NCI-H1436 (cell line): ENCODE measurements at places on chromosomes 12 and 14.

- no peak for DNase-seq
These were observed 107.7 kb downstream of the ARF6 start for GRCh38 chr14:50000380-50001150.

- DNase-seq = no peak
These were observed 398.8 kb upstream of the RGS6 start for GRCh38 chr14:71533390-71533789.

DNA sequence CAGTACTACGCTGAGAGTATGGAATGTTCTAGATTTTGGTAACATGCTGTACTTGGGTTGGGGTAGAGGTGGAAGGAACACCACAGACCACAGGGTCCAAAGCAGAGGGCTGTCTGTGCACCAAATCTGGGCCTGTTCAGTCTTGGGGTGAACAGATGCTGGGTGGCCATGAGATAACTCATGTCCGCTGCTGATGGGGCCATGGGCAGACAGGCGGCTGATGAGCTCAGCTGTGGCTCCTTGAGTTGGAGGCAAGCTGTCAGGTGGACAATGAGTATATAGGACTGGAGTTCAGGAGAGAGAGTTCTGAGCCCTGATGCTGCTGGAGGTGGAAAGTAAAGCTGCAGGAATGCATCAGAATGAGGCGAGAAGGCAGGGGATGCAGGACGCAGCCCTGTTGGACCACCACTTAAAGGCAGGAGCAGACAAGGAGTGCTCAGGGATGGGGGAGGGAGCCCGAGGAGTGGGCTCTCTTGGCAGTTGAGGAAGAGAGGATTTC is 6.2 kb downstream of the SMIM41 start:
- no peak for DNase-seq

- DNase-seq = no peak
These were observed 121.3 kb downstream of the KCNMB4 start for GRCh38 chr12:70487440-70487839.

GRCh38 chr12:101570047-101570446 is 24.7 kb upstream of the MYBPC1 start:
- no peak for DNase-seq

- no peak for DNase-seq
These were observed 58.4 kb downstream of the IGF1 start for GRCh38 chr12:102421802-102422583.

DNA sequence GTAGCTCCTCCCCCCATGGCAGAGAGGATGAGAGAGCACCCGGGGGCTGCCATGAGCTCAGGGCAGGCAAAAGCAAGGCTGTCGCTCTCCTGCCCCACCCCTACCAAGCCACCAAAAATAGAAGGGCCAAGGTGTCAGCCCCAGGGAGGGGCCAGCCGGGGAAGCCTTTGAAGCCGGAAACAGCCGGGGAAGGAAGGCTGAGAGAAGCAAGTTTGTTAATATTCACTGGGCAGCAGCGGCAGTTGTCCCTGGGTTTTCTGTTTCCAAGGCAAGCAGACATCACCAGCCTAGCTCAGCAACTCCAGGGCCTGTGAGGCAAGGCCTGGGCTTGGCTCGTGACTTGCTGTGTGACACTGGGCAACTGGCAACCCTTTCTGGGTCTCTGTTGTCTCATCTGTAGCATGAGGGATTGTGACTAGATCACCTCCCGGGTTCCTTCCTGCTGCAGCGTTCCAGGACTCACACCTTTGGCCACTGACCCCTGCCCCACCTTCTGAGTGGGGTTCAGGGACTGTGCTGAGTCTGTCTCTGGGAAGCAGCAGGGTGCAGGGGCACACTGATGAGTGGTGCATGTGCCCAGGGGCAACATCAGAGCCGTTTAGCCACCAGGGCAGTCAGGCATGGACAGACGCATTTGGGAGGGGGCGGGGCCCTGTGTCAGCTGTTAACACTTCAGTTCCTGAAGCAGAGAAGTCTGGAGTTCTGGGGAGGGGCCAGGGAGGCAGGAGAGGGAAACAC is 24.3 kb downstream of the SYNDIG1L start:
- no peak for DNase-seq

GRCh38 chr12:116423094-116423493 is 136.1 kb upstream of the MAP1LC3B2 start:
- DNase-seq = no peak

DNA sequence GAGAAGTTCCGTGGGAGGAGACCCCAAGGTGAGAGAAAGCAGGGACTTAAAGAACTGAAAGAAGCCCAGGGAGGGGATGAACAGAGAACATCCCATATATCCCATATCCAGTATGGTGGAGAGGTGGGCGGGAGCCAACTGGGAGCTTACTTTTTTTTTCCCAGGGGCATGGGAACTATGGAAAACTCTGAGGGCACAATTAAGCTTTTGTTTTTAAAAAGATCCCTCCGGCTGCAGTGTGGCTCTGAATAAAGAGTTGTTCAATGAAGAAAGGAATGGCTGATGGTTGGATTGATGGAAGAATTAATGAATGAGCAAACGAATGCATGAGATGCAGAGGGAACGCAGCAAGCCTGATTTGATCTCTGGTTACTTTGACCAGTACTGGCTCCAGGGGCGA is 12.6 kb downstream of the NTF3 start:
- DNase-seq = no peak

DNA sequence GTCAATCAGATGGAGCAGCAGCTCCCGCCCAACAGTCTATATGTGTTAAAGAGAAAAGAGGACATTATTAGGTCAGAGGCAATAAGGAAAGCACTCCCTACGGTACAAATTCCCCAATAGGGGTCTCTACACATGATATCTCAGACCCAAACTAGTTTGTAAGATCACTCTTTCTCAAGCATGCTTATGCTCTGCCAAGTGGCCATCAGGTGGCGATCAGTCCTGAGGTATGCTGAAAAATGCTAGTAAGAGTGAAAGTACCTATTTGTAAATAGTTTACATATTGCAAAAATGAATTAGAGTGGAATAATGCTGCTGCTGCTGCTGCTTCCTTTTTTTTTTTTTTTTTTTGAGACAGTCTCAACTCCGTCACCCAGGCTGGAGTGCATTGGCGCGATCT is 61.0 kb downstream of the CPM start:
- no peak for DNase-seq

- no peak for DNase-seq
These were observed 115.0 kb downstream of the CALM1 start for GRCh38 chr14:90511795-90512328.

- no peak for DNase-seq
These were observed 77.3 kb upstream of the GRIN2B start for GRCh38 chr12:14058717-14059116.

GRCh38 chr12:51943346-51943745 is 8.2 kb upstream of the ACVR1B start:
- no peak for DNase-seq

GRCh38 chr12:131525795-131526508 is 184.9 kb upstream of the SFSWAP start:
- DNase-seq = no peak

- no peak for DNase-seq
These were observed 5.8 kb downstream of the MARK3 start for GRCh38 chr14:103391048-103391447.

- no peak for DNase-seq
These were observed 233.6 kb downstream of the KTN1 start for GRCh38 chr14:55813630-55814029.

DNA sequence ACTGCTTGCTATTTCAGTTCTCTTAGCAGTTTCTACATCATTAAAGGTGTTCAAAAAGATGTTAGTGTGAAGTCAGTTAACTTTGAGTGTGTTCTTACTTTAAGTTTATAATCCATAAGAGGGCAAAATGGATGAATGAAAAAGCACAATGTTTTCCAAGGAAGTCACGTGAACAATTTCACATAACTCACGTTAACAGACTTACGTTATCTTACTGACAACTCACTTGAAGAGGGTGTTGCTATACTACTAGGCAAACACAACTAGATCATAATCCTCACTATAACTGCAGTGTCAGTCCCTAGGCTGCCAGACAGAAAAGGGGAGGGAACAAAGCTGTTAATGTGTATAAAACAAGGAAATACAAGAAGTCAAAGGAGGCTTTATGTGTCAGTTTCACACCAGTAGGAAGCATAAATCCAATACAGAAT is 6.4 kb downstream of the SLC2A13 start:
- DNase-seq = no peak
